ENCODE measurements at places on chromosomes 11 and 22. TPM values are rescaled to one million over a fixed set of nuclear protein-coding genes. Genes with fewer than 3 reads are reported as not detected.

GRCh38 chr11:44017443-44018126 is 30.2 kb upstream of the ACCSL start:
- H3K4me1 ChIP-seq, result peaks cover 3% of the 10 kb centered on the region
- peaks cover 12% of the 10 kb centered on the region for H3K27me3 ChIP-seq
- no peaks in the 10 kb centered on the region for H3K36me3 ChIP-seq
- no peak overlapping the region for H3K4me3 ChIP-seq
- H3K27ac ChIP-seq, result no peak overlapping the region
- DNase-seq, result no peak

GRCh38 chr11:131274233-131274632 is 96.2 kb upstream of the NTM start:
- H3K4me1 ChIP-seq, result no peaks in the 10 kb centered on the region
- H3K27ac ChIP-seq, result no peak overlapping the region
- no peaks in the 10 kb centered on the region for H3K36me3 ChIP-seq
- H3K4me3 ChIP-seq, result no peak overlapping the region

- no peak for DNase-seq
- no peak overlapping the region for H3K4me3 ChIP-seq
- H3K4me1 ChIP-seq, result peaks cover 32% of the 10 kb centered on the region
- H3K27ac ChIP-seq, result peak overlapping the region; percentile 19
These were observed 12.3 kb downstream of the RELT start for GRCh38 chr11:73388265-73389133.

DNA sequence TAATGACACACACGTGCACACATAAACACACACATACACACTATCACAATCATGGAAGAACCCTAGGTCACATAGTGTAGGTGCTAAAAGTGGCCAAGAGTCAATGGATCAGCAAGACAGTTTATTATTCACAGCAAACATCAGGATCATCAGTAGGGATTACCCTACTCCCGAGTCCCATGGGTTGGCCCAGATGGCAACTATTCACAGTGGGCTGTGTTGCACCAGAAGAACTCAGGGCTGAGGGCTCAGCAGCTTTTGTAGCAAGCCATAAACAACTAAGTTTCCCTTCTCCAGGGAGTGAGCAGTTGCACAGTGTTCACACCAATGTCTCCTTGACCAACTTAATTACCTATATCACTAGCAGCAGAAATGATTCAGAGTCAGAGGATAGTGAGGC is 20.8 kb downstream of the PRDM11 start:
- H3K4me1 ChIP-seq, result peaks cover 17% of the 10 kb centered on the region
- peaks cover 2% of the 10 kb centered on the region for H3K36me3 ChIP-seq
- H3K27ac ChIP-seq, result no peak overlapping the region
- H3K27me3 ChIP-seq, result no peaks in the 10 kb centered on the region
- H3K4me3 ChIP-seq, result no peak overlapping the region

DNA sequence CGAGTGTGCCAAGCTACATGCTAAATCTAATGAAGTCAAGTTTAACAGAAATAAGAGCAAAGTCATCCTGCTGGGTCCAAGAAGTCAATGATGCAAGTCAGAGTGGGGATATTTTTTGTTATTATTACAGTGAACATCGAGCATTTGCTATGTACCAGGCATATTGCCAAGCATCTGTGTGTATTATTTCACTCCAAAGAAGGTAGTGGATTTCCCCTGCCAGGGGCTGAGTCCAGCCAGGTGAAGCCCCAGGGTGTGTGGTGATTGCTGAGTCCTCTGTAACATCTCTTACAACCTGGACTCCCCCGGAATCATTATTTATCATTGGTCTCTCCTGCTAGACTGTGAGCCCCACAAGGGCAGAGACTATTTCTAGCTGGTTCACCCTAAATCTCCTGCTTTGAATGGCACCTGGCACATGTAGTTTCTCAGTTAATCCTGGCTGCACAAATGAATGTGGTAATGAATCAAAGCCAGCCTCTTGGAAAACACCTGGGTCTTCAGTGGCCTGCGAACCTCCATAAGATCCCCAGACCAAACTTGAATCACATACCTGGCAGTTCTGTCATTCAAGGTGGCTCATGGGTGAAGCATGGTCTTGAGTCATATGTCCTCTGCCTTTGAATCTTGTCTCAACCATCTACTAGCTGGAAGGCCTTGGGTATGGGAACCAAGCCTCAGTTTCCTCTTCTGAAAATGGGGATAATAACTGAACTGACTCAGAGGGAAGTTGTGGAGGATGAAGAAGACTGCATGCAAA is 549.2 kb downstream of the MIAT start:
- peaks cover 10% of the 10 kb centered on the region for H3K27me3 ChIP-seq
- H3K27ac ChIP-seq, result no peak overlapping the region
- H3K4me3 ChIP-seq, result no peak overlapping the region

GRCh38 chr22:38131399-38131798 is 20.9 kb upstream of the BAIAP2L2 start:
- no peak for DNase-seq
- H3K27ac ChIP-seq, result no peak overlapping the region
- no peak overlapping the region for H3K4me3 ChIP-seq
- peaks cover 22% of the 10 kb centered on the region for H3K36me3 ChIP-seq
- no peaks in the 10 kb centered on the region for H3K4me1 ChIP-seq

- DNase-seq, result no peak
- H3K27me3 ChIP-seq, result peaks cover 13% of the 10 kb centered on the region
- no peak overlapping the region for H3K4me3 ChIP-seq
- H3K36me3 ChIP-seq, result no peaks in the 10 kb centered on the region
These were observed 724.2 kb downstream of the BRD1 start for GRCh38 chr22:49103314-49104059.

GRCh38 chr22:29299136-29299900 is 7.1 kb upstream of the GAS2L1 start:
- no peak for DNase-seq
- peaks cover 2% of the 10 kb centered on the region for H3K27me3 ChIP-seq
- peaks cover 57% of the 10 kb centered on the region for H3K36me3 ChIP-seq
- no peak overlapping the region for H3K4me3 ChIP-seq
- peak overlapping the region; percentile 7 for H3K27ac ChIP-seq

- no peaks in the 10 kb centered on the region for H3K27me3 ChIP-seq
- no peaks in the 10 kb centered on the region for H3K4me1 ChIP-seq
- no peaks in the 10 kb centered on the region for H3K36me3 ChIP-seq
- H3K27ac ChIP-seq, result no peak overlapping the region
- DNase-seq, result no peak
These were observed 1088.2 kb downstream of the BRD1 start for GRCh38 chr22:48739348-48740085.

- H3K27me3 ChIP-seq, result no peaks in the 10 kb centered on the region
- no peak overlapping the region for H3K4me3 ChIP-seq
- no peaks in the 10 kb centered on the region for H3K36me3 ChIP-seq
- DNase-seq, result no peak
- peaks cover 8% of the 10 kb centered on the region for H3K4me1 ChIP-seq
- no peak overlapping the region for H3K27ac ChIP-seq
These were observed 7.2 kb upstream of the NIPSNAP1 start for GRCh38 chr22:29587938-29588699.

- peak overlapping the region; percentile 58 for H3K27ac ChIP-seq
- H3K27me3 ChIP-seq, result peaks cover 5% of the 10 kb centered on the region
- H3K4me3 ChIP-seq, result peak overlapping the region; percentile 83
- no peak for DNase-seq
- H3K4me1 ChIP-seq, result peaks cover 75% of the 10 kb centered on the region
- H3K36me3 ChIP-seq, result peaks cover 1% of the 10 kb centered on the region
These were observed 2.7 kb downstream of the AHNAK start for GRCh38 chr11:62543680-62544444.

GRCh38 chr11:130514316-130514715 is 65.9 kb downstream of the ADAMTS15 start:
- no peak overlapping the region for H3K4me3 ChIP-seq
- no peaks in the 10 kb centered on the region for H3K36me3 ChIP-seq
- H3K27ac ChIP-seq, result no peak overlapping the region
- H3K4me1 ChIP-seq, result no peaks in the 10 kb centered on the region

DNA sequence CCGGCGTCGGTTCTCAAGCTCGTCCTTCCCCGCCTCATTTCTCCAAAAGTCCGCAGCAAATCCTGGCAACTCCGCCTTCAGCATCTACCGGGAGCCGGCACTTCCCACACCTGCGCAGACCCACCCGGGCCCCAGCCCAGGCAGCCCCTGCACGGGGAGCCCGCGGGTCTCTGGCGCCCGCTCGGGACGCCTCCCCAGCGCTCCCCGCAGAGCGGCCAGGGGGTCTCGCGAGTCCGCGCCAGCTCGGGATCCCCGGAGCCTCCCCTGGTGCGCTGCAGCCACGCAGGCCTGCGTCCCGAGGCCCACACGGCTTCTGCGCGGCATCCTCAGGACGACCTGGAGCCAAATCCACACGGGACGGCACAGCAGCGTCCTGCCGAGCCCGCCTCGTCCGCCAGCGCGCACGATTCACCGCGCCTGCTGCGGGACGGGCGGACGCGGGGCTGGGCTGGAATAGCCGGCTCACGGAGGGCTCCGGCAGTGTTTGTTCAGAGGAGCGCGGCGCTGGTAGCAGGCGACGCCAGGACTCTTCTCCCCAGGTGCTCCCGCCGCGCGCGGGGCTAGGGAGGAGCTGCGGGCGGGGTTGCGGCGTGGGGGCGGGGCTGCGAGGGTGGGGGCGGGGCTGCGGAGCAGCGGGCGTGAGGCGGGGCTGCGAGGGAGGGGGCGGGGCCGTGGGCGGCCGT is 816 bp upstream of the PHRF1 start:
- H3K27ac ChIP-seq, result peak overlapping the region; percentile 58
- H3K27me3 ChIP-seq, result peaks cover 10% of the 10 kb centered on the region
- DNase-seq, result no peak
- H3K4me3 ChIP-seq, result peak overlapping the region; percentile 82
- peaks cover 46% of the 10 kb centered on the region for H3K4me1 ChIP-seq

- peaks cover 3% of the 10 kb centered on the region for H3K4me1 ChIP-seq
- DNase-seq, result no peak
- H3K27me3 ChIP-seq, result no peaks in the 10 kb centered on the region
- peaks cover 19% of the 10 kb centered on the region for H3K36me3 ChIP-seq
These were observed 27.5 kb upstream of the PLAAT3 start for GRCh38 chr11:63641727-63642126.

DNA sequence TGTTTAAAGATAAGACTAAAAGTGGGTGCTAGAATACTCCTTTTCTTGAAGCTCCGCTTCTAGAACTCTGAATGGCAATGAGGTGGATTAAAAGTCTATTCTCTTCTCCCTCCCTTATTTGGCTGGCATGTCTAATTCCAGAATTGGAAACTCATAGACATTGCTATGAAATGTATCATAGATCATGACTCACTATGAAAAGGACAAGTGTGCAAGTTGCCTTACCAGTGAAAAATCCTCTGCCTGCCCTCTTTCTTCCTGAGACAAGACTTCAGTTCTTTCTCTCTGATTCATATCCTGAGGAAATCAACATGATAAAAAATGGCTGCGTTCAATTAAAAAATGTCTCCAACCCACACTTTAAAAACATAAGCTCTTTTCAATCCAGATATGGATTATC is 73.2 kb upstream of the BLID start:
- H3K27ac ChIP-seq, result no peak overlapping the region
- peaks cover 37% of the 10 kb centered on the region for H3K27me3 ChIP-seq
- peaks cover 3% of the 10 kb centered on the region for H3K4me1 ChIP-seq
- H3K36me3 ChIP-seq, result no peaks in the 10 kb centered on the region
- no peak overlapping the region for H3K4me3 ChIP-seq
- DNase-seq, result no peak

- peaks cover 46% of the 10 kb centered on the region for H3K4me1 ChIP-seq
- H3K27ac ChIP-seq, result no peak overlapping the region
- H3K4me3 ChIP-seq, result no peak overlapping the region
- no peak for DNase-seq
- no peaks in the 10 kb centered on the region for H3K27me3 ChIP-seq
These were observed 25.0 kb downstream of the LRP5 start for GRCh38 chr11:68337399-68337835.

- H3K27ac ChIP-seq, result peak overlapping the region; percentile 73
- DNase-seq, result peak; percentile 61
- H3K36me3 ChIP-seq, result peaks cover 22% of the 10 kb centered on the region
- H3K27me3 ChIP-seq, result peaks cover 3% of the 10 kb centered on the region
These were observed 72.1 kb upstream of the CD44 start for GRCh38 chr11:35066783-35067423.

DNA sequence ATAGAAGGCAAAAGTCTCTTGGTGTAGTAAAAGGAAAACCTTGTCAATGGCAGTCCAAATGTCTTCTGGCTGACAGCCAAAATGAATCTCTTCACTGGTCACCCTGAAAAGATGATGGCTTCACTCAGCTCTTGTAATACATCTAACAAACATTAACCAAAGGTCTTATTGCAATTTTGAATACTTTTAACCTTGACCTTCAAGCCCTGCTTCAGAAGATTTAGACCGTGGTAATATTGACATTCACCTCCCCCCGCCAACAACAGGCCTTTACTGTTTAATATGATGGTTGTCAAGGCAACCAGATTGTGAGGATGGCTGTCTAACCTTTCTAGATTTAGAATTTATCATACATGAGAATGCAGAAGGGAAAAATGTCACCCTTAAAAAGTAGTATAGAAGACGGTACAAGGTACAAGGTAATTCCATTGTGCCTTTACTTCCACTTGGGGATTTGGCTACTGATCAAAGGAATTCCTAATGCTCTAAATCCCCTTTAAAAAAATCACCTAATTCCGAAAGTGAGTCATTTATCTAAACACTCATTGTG is 342.3 kb downstream of the LARGE1 start:
- no peaks in the 10 kb centered on the region for H3K4me1 ChIP-seq
- H3K36me3 ChIP-seq, result no peaks in the 10 kb centered on the region

GRCh38 chr11:44835938-44836337 is 109.2 kb downstream of the TSPAN18 start:
- DNase-seq, result no peak
- H3K4me3 ChIP-seq, result no peak overlapping the region
- H3K4me1 ChIP-seq, result no peaks in the 10 kb centered on the region
- H3K27me3 ChIP-seq, result peaks cover 11% of the 10 kb centered on the region

GRCh38 chr11:70944636-70945035 is 307.7 kb downstream of the SHANK2 start:
- no peaks in the 10 kb centered on the region for H3K4me1 ChIP-seq
- H3K4me3 ChIP-seq, result no peak overlapping the region
- H3K27ac ChIP-seq, result no peak overlapping the region
- peaks cover 6% of the 10 kb centered on the region for H3K27me3 ChIP-seq
- DNase-seq, result no peak

DNA sequence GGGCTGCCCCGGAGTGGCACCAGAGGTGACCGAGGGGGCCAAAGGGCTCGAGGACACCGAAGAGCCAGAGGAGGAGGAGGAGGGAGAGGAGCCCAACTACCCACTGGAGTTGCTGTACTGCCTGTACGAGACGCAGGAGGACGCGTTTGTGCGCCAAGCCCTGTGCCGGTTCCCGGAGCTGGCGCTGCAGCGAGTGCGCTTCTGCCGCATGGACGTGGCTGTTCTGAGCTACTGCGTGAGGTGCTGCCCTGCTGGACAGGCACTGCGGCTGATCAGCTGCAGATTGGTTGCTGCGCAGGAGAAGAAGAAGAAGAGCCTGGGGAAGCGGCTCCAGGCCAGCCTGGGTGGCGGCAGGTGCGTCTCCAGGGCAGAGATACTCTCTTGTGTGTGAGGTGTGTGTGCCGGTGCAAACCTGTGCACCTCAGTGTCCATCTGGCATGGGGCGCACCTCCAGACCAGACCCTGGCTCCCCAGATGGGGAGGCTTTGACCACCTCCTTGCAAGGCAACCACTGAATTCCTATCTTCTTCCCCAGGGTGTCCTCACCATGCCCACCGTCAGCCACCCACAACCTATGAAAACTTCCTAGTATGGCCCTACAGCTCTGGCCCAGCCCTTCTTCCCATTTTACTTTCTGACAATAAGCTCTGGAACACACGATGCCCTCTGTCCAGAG is 3.4 kb downstream of the NLRP6 start:
- peaks cover 3% of the 10 kb centered on the region for H3K36me3 ChIP-seq
- H3K27me3 ChIP-seq, result peaks cover 21% of the 10 kb centered on the region
- DNase-seq, result peak; percentile 57

DAGLA gene
- 0.09 TPM for total RNA-seq

MPZL2 gene
- total RNA-seq, result 30.1 TPM

SDHAF2 gene
- 23.6 TPM for total RNA-seq

RTN4RL2 gene
- total RNA-seq, result 0.33 TPM

APOL5 gene
- not detected for total RNA-seq

SLC1A2 gene
- not detected for total RNA-seq

ZNF214 gene
- total RNA-seq, result not detected

IFITM10 gene
- 0.21 TPM for total RNA-seq

All from activated CD4-positive, alpha-beta T cell treated with anti-CD3 and anti-CD28 coated beads for 36 hours (primary cell).